ENCODE measurements at places on chromosomes 5 and 9.
A peak's percentile ranks its signal among the peaks of the same experiment; 100 is the strongest.

- no peak for DNase-seq
Measured at GRCh38 chr9:127905788-127906191, 6.4 kb upstream of the ST6GALNAC6 start.

- DNase-seq, result no peak
Measured at GRCh38 chr5:171676286-171676944, 109.2 kb upstream of the SMIM23 start.

GRCh38 chr9:92181296-92181695 is 66.1 kb upstream of the SPTLC1 start:
- DNase-seq, result no peak

GRCh38 chr5:161966564-161966963 is 101.0 kb upstream of the GABRG2 start:
- DNase-seq, result peak; percentile 8

- DNase-seq, result no peak
Measured at GRCh38 chr9:132238992-132239391, 77.1 kb downstream of the NTNG2 start.

DNA sequence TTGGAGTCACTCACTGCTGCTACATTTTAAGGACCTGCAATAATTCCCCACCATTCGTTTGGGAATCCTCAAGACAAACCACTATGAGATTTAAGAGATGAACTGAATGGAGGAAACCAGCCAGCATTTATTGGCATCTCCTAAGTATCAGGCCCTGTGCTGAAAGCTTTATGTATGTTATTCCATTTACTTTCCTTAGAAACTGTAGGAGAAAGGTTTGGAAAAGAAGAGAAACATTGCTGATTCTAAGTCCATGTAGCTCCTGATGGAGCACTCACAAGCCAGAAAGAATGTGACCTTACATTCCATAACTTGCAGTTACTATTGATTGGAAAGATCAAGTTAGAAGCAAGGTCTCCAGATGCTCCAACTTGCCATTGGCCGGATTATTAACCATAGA is 267.4 kb downstream of the GAS1 start:
- DNase-seq, result no peak

GRCh38 chr5:15757619-15758018 is 257.6 kb downstream of the FBXL7 start:
- no peak for DNase-seq

DNA sequence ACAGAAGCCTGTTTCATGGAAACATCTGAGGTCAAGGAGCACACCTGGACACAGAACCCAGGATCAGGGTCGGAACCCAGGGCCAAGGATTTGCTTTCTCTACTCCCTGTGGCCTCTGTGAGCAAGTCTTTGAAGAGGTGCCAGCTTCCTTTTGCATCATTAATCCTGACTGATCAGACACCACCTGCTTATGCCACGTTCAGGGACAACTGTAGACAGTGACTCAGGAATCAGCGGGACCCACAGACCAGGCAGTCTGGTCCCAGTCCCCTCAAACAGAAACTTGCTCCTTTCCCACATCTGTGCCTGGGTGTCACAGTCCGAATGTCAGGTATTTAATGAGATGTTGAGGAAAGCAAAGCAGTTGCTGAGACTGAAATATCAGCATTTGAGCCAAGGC is 154.8 kb downstream of the SGCD start:
- DNase-seq, result no peak

- DNase-seq, result no peak
Measured at GRCh38 chr5:31404325-31404724, 127.6 kb downstream of the DROSHA start.

DNA sequence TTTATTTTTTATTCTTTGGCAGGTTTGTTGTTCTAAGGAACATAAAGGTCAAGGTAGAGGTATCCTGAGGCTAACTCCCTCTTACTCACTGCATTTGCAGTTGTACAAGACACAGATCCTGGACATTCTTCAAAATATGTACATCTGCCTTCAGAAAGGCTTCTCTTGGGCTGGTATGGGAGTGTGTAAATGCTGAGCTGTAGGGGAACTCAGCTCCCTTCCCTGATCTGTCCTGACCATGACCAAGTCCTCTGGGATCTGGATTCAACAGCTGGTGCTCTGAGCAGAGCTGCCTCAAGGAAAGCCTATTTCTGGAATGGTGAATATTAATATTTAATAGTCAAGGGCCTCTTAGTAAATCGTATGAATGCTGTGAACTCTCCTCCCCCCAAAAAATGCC is 117.4 kb downstream of the PRKACG start:
- no peak for DNase-seq

- DNase-seq, result no peak
Measured at GRCh38 chr5:6634788-6635430, 1.7 kb downstream of the SRD5A1 start.

DNA sequence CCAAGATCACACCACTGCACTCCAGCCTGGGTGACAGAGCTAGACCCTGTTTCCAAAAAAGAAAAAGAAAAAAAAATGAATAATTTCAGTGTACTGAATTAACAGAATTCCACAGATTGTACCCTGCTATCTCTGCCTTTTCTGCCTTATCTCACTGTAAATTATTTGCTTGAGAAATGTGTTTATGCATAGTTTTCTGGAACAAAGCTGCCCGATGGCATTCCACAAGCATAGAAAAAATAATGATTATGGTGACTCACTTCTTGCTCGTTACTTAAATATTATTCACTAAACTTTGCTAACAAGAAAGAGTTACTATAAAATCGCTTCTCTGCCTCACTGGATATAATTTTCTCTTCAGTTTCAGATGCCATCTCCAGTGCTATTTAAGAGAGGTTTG is 88.7 kb upstream of the FAM169A start:
- DNase-seq, result no peak

DNA sequence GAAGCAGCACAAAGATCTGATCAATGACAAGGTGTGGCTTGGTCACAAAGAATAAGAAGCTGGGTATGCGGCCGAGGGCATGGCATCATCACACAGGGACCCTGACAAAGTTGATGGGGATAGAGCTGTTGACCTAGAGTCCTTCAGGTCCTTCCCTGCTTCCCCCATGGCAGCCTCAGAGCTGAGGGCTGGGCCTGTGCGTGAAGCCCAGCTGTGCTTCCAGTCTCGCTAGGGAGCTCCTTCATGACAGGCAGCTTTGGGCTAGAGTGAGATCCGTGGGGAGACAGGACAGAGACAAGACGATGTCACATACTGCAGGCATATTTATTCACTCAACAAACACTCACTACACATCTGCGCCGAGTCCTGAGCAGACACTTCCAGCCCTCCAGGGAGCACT is 56.4 kb upstream of the NEURL1B start:
- no peak for DNase-seq

GRCh38 chr5:65203746-65204145 is 278.0 kb downstream of the ADAMTS6 start:
- no peak for DNase-seq

GRCh38 chr9:26950521-26950920 is 3.5 kb upstream of the PLAA start:
- DNase-seq, result no peak

DNA sequence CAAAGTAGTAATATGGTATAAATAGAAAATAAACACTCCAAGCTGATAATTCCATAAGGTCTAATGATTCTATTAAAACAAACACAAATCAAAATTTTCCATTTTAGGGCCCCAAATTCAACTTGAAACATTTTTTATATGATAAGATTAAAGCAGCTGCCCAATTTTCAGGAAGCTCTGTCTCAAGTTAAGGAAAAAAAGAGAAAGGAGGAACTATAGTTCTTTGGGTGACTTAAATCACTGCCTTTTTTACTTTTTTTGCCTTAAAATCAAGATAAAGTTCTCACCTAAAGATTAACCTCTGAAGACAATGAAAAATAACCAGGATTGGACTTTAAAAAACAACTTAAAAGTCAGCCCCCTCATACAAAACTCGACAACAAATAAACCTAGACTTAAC is 76.0 kb upstream of the IFNE start:
- DNase-seq, result no peak

GRCh38 chr9:35845824-35846771 is 17.1 kb downstream of the TMEM8B start:
- no peak for DNase-seq

DNA sequence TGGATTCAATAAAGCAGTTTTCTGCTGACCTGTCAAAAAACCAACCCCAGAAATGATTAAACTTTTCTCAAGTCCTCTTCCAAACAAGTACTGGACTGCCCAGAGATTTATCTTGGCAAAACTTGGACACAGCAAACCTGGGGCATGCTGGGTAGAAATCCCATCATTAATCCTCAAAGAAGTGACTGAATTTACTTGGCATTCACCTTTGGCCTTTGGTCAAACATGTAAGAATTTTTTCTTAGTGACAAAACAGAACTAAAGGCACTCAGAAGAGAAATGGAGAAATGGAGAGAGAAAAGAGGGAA is 248.6 kb upstream of the NREP start:
- no peak for DNase-seq

DNA sequence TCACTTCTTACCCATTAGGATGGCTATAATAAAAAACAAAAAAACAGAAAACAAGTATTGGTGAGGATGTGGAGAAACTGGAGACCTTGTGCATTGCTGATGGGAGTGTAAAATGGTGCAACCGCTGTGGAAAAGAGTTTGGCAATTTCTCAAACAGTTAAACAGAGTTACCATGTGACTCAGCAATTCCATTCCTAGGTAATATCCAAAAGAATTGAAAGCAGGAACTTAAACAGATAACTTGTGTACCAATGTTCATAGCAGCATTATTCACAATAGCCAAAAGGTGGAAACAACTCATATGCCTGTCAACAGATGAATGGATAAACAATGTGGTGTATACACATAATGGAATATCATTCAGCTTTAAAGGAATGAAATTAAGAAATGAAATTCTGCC is 28.9 kb downstream of the DCP2 start:
- no peak for DNase-seq

GRCh38 chr5:124869426-124870033 is 123.1 kb upstream of the ZNF608 start:
- DNase-seq, result no peak

DNA sequence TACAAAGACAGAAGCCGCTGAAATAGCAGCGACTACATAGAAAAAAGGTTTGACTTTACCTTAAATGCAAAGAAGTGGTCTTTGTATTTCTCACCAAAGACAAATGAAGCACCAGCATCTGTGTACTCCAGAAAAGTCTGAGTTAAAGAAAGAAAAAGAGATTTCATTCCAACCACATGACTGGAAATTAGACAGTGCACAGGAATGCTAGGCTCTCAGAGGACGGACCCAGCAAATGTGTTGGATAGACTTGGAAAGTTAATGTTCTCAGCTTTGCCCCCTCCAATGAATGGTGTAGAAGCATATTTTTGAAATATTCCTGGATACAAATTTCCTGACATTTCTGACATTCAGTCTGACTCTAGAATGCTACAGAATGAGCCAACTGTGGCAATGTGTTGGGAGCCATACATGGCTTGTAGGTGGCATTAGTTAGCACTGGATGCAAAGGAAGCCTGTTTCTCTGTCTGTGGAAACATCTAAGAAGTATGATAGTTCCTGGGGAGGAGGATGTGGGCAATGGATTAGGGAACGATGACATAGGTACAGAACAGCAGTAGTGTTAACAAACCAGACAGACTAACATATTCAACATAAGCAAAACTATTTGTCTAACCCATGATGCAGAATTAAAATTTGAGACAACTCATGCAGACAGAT is 43.3 kb downstream of the SLC28A3 start:
- DNase-seq, result no peak

- no peak for DNase-seq
Measured at GRCh38 chr5:129760636-129761325, 12.9 kb downstream of the MINAR2 start.

DNA sequence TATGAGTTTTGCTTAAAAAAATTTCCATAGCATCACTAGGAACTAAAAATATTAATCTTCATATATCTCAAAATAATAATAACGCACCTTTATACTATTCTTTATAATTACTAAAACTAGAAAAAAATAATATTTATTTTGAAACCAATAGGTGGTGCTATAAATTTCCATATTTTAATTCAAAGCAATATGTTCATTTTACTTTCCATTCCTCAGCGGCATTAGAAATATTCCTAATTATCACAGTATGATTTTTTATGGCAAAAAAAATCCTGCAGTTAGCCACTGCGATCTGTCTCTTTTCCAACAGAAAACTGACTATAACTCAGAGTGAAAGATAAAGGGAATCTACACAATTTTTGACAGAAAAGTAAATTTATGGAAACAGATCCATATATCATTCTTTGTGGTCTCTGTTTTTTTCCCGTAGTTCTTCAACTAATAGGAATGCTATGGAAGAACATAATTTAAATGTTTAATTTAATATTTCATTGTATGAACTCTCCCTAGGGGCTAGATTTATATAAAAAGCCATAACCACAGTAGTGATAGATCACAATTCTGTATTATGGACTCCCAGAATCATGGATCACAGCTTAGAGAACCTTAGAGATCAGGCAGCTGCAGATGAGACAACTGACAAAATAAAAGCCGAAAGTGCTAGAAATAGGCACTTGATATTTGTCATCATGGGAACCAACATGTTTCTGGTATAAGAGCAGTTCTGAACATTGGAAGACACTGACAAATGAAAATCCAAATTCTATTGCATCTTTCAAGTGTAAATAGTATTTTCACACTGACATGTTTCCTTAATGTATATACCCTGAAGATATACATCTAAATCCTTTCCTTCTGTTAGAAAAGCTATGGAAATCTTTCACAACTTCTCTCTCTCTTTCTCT is 167.7 kb upstream of the MPDZ start:
- DNase-seq, result no peak

GRCh38 chr9:36991516-36992134 is 42.4 kb downstream of the PAX5 start:
- DNase-seq, result peak; percentile 58

DNA sequence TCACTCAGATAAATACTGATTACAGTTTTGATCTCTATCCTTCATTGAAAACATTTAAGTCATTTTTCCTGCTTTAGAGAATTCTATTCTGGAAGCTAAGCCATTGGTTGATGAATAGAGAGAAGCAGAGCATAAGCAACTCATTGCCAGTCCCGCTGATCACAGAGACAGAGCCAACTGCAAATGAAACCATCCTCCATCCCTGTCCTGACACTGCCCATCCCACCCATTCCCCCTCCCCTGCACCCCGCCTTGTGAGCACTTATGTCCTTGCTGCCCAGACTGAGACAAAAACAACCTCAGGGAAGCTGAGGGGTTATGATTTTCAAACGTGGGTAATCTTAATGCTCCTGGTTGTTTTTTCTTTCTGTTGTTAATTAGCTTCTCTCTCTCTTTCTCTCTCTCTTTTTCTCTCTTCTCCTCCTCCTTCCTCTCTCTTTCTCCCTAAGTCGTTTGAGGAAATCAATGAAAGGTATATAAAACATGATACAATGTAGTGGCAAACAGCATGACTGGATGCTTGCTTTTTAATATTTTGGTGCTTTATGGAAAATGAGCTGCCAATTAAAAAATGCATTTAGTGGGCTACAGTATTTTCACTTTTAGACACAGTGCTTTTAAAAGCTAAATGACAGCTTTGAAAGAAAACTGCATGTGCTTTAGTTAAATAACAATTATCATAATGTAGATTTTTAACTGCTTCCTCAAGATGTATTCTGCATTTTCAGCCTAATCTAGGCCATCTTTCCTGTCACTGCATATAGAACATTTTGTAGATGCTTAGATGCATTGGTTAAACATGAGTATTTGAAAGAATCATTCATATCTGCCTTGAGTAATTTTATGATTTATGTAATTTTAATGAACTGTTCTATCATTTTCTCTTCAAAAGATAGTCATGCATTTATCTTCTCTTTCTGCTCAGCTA is 57.3 kb downstream of the CMYA5 start:
- DNase-seq, result no peak

All from neuronal stem cell (in vitro differentiated cells).